Epithelial cell of proximal tubule (primary cell): ENCODE measurements at places on chromosomes 3 and 15.

DNA sequence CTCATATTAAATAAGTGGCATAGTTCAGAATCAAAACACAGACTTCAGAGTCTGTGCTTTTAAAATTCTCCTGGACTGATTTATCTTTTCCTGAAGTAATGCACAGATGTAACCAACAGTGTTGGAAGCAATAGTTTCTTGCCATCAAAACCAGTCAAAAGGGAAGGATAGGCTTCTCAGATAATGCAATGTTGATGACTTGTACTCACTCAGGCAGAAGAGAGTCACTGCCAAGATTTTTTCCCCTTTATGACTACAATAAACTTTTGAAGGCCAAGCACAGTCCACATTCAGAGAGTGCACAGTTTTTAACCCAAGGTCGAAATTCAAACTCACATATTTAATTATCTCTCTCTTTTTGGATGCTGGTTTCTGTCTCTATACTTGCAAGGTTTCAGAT is 305.0 kb upstream of the SGO1 start:
- DNase-seq: no peak

- no peak for DNase-seq
Observed at GRCh38 chr3:46405301-46406019, 1.4 kb downstream of the CCR5AS start.

- no peak for DNase-seq
Observed at GRCh38 chr3:169280646-169281045, 382.9 kb downstream of the MECOM start.

- DNase-seq: no peak
Observed at GRCh38 chr15:40279437-40280141, 3.3 kb downstream of the ANKRD63 start.

DNA sequence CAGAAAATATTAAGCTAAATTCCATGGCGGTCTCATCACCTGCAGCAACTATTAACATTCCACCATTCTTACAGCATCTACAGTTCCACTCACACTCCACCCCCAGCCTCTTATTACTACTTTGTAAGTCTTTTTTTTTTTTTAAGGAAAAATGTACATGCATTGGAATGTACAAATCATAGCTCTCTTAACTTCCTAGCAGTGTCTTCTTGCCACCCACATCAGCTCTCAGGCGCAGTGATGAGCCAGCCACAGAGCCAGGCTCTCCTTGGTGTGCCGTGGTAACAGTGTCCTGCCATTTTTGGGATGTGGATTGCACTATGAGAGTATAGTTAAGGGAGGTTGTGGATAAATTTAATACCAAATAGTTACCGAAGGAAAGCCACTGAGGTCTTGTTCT is 17.8 kb downstream of the ABHD17C start:
- no peak for DNase-seq

- no peak for DNase-seq
Observed at GRCh38 chr15:74390647-74391288, 23.3 kb upstream of the CYP11A1 start.

- DNase-seq: no peak
Observed at GRCh38 chr3:145942052-145942451, 218.9 kb downstream of the PLOD2 start.

DNA sequence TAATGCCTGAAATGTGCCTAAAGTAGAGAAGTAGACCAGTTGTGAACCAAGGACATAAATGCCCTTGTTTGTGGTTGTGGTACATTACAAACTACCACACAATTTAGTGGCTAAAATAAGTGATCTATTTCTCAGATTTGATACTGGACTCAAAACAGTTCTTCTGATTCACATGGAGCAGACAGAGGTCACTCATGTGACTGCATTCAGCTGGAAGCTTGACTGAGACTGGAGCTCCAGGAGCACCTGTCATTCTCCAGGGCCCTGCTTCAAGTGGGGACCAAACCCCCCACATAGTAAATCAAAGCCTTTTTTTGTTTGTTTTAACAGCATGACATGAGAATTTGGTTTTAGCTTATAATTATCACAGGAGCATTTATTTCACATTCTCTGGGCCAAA is 301.2 kb downstream of the OXSM start:
- DNase-seq: no peak

DNA sequence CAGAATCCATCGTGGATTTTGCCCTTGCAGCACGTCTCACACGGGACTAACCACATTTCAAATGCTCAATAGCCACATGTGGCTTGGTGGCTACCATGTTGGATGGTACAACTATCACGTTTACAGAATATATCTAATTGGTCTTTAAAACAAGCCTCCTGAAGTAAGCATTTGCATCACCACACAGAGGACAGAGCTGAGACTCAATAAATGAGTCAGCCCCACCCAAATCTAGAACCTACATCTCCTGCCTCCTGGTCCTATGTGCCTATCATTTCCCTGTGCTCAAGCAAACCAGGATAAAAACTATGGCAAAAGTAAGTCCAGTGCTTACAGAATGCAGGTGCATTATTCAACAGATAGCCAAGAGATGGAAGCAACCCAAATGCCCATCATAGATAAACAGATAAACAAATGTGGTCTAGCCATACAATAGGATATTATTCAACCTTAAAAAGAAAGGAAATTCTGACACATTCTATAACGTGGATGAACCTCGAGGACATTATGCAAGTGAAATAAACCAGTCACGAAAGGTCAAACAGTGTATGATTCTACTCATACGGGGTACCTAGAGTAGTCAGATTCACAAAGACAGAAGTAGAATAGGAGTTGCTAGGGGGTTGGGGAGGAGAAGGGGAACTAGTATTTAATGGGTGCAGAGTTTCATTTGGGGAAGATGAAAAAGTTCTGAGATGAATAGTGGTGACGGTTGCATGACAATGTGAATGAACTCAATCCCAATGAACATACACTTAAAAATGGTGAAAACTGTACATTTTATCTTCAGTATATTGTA is 43.9 kb downstream of the SRGAP3 start:
- no peak for DNase-seq

DNA sequence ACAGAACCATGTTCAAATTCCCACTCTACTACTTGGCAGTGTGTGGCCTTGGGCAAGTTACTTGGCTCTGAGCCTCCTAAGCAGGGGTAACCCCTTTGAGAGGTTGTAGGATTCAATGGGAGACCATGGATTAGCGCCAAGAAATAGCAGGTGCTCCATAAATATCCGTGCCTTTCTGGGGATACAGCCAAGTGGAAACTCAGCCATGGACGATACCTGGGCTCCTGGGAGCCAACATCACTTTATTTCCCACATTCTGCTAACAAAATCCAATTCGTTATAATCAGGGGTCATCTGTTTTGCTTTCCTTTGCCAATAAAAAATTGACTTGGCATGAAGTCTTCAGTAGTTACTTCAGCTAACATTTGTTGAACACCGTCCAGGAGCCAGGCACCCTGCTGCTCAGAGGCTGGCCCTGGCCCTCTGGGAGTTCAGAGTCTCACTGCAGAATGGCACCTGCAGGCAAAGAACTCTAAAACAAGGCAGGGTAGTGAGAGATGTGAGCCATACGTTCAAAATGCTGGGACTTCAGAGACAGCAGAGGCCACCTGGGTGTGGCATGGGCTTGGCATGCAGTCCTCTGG is 42.3 kb downstream of the ZDHHC19 start:
- no peak for DNase-seq

DNA sequence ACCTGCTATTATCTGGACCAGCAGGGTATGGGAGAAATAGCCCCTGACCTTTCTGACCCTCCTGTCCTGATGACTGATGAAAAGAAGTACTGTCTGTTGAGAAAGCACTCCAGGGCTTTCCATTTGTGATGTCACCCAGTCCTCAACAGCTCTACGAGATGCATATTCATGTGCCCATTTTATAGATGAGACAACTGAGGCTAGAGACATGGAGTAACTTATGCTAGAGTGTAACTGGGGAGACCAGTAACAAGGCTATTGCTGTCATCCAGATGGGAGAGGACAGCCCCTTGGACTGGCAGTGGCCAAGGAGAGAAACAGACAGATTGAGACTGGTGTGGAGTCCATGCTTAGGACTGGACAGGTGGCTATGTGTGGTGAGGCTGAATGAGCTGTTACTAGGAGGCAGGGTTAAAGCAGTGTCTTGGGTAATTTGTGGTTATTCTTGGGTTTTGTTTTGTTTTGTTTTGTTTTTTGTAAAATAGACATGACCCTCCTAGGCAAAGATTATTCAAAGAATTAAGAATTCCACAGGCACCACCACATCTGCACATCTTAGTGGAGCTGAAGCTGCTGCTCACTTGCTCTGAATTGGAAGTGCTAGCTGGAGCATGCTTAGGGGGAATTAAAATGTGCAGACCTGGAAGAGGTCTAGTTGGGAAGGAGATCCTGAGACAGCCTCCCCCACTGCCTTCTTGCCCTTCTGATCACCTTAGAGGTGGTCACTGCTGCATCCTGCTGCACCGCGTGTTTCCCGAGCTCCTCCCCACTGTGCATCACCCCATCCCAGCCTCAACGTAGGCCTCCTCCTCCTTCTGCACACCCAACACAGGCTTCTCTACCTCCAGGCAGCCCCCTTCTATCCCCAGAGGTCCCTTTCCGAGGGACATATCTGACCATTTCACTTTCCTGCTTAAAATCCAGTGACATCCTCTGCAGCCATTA is 8.4 kb downstream of the HRH1 start:
- DNase-seq: no peak

DNA sequence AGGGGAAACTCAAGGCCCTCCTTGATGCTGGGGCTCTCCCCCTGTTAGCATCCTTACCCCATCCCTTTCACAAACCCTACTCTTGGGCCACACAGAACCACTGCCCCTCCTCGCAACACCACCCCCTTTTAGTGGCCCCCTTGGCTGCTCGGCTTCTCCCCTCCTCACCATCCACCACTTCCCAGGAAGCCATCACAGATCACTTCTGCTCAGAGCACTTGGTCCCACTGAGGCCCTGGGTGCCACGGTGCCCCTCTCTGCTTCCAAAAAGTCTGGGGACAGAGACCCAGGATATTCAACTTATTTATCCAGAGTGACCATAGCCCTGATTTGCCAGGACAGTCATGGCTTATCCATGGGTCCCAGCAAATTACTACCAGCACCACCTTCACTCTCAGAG is 2.4 kb downstream of the RHCG start:
- DNase-seq: no peak

DNA sequence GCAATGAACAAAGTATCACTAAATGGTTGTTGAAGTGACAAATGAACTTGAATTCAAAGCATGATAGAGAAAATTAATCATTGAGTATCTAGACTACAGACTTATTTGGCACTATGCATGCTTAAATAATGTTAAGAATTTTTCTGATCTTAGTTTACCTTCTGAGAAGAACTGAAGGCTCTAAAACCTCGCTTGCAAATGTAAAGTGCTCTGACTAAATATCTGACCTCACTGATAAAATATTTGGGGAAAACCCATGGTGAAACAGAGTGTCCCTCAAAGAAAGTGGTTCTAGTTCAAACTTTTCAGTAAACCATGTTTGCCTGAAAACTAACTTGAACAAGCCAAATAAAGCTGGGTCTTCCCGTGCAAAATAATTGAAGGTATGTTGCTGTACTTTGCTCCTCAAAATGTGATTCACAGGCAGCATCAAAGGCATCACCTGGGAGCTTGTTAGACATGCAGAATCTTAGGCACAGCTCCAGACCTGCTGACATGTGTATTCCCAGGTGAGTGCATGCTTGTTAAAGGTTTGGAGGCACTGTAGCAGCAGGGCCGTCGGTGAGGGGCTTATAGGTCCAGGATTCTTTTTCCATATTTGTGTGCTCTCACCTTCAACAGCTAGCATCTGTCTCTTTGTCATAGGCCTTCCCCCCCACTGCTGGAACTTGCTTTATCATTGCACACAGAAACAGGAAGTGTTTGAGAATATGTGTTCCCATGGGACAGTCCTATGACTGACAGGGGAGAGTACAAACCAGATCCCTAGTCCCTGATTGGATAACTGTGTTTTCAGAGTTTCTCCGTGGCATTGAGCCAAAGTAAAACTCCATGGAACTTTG is 524.2 kb upstream of the LMCD1 start:
- DNase-seq: peak; percentile 67

DNA sequence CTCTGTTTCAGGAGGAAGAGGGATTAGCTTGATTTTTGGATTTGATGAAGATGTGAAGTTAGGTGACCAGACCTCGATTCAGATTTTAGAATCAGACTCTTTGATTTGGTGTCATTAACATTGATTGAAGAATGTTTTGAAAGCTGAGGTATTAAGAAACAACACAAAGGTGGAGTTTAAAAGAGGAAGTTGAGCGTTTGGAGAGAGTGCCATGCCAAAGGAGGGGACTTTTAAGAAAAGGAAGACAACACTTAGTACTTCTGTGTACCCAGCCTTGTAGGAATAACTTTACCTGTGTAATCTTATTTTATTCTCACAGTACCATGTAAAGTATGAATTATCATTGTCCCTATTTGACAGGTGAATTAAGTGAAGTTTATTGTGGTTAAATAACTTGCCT is 34.4 kb downstream of the PPARG start:
- no peak for DNase-seq

GRCh38 chr3:7447197-7447769 is 586.4 kb downstream of the GRM7 start:
- DNase-seq: no peak

DNA sequence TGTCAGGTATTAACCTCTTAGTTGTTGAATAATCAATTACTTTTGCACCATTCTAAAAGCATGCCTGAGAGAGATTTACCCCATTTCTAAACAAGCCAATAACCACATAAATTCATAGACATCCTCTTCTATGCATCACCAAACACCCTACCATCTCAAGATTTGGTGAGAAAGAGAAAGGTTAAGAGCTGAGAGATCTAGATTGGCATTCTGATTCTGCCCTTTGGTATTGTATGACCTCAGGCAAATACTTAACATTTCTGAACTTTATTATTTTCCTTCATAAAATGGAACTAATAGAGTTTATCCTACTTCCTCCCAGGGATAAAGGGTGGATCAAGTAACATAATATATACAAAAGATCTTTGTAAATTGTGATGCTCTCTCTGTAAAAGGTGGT is 146.5 kb upstream of the MME start:
- no peak for DNase-seq

DNA sequence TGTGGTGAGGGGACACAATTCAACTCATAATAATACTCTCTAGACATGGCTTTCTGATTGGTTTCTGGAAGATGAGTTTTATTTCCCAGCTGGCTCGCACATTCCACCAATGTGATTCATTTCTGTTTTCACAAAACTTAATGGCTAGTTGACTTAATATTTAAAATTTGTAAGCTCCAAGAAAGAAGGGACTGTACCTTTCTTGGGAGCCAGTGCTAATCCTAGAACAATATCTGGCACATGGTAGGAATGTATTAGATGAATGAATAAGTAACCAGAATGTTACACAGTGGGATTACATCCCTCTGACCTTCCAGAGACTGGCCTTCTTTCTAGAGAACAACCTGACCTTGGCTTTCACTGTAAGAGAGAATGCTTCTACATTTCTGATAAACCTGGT is 262.8 kb downstream of the RORA start:
- no peak for DNase-seq

DNA sequence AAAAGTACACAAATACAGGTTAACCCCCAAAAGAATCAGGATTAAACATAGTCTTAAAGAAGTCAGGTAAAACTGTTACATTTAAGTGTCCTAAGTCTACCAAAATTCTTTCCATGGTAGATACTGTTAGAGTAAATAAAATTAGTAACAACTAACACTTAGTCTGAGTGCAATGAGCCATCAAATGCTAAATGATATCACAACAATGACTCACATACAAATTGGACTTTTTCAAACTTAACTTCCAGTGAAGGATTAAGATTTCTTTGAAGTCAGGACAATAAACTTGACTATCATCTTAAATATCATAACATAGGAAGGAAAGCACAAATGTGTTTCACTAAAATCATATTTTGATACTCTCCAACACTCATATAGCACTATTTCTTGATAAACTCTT is 43.9 kb downstream of the ZNF148 start:
- DNase-seq: no peak

- DNase-seq: no peak
Observed at GRCh38 chr3:120678984-120679383, 3.1 kb downstream of the HGD start.

- DNase-seq: no peak
Observed at GRCh38 chr3:46420931-46421330, 13.9 kb downstream of the CCRL2 start.
